ENCODE measurements at places on chromosomes 13 and 19. TPM values are rescaled to one million over a fixed set of nuclear protein-coding genes. Genes with fewer than 3 reads are reported as not detected.

The GPR12 gene
- not detected for total RNA-seq

The KLK12 gene
- total RNA-seq, result not detected

The SLC27A5 gene
- total RNA-seq, result 17.1 TPM

The POU2F2 gene
- total RNA-seq, result 0.69 TPM

The LGALS14 gene
- total RNA-seq, result not detected

The SELENOV gene
- total RNA-seq, result 6.2 TPM

The PRKD2 gene
- total RNA-seq, result 14.9 TPM

The C19orf12 gene
- 27.5 TPM for total RNA-seq

The FAM124A gene
- total RNA-seq, result 22.6 TPM

The PDX1 gene
- total RNA-seq, result not detected

The ITGBL1 gene
- not detected for total RNA-seq

The C19orf67 gene
- total RNA-seq, result not detected

The NXNL1 gene
- total RNA-seq, result not detected

The SOX21 gene
- 94.7 TPM for total RNA-seq

DNA sequence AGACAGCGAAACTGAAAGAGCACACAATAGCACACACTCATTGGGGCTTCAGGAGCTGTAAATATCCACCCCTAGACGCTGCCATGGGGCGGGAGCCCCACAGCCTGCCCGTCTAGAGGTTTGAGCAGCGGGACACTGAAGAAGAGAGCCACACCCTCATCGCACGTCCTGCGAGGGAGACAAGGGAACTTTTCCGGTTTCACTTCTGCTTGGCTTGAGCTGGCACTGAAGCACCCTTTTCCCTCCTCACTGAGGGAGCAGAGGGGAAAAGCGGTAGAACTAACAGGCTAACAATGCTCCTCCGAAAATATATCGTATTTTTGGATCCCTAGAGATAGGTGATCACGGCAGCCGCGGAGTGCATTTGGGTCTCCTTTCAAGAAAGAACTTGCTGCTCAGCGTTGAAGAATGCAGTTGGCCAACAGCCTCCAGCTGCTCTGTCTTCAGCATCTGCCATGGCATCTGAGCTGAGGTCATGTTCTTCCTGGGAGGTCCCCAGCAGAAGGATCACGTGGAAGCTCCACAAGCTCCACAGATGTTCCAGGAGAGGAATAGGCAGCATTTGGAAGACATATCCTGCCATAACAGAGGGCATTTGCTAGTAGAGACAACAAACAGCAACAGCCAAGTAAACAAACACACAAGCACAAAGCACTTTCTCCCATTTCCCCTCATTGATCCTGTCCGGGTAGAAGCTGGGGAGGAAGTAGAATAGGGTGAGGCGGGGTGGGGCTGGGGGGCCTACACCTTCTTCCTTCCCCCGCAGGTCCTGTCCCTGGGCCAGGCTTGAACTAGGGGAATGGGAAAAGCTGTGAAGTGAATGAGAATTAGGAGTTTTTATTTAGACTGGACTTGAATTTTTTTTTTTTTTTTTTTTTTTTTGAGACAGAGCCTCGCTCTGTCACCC lies 44.8 kb upstream of the ALOX5AP start:
- H3K27ac ChIP-seq, result no peak overlapping the region
- DNase-seq, result no peak
- H3K27me3 ChIP-seq, result no peaks in the 10 kb centered on the region
- H3K36me3 ChIP-seq, result no peaks in the 10 kb centered on the region
- no peaks in the 10 kb centered on the region for H3K4me1 ChIP-seq
- no peak overlapping the region for H3K4me3 ChIP-seq

GRCh38 chr19:1104311-1105007 lies 665 bp downstream of the GPX4 start:
- H3K4me3 ChIP-seq, result peak overlapping the region; percentile 94
- DNase-seq, result peak; percentile 92
- H3K27ac ChIP-seq, result peak overlapping the region; percentile 90
- no peaks in the 10 kb centered on the region for H3K27me3 ChIP-seq
- H3K36me3 ChIP-seq, result no peaks in the 10 kb centered on the region

- DNase-seq, result no peak
- peaks cover 6% of the 10 kb centered on the region for H3K36me3 ChIP-seq
- no peaks in the 10 kb centered on the region for H3K4me1 ChIP-seq
- no peak overlapping the region for H3K27ac ChIP-seq
- H3K27me3 ChIP-seq, result no peaks in the 10 kb centered on the region
Measured at GRCh38 chr13:49561062-49561410, 24.3 kb downstream of the RCBTB1 start.

- H3K36me3 ChIP-seq, result peaks cover 3% of the 10 kb centered on the region
- no peak for DNase-seq
- H3K4me1 ChIP-seq, result peaks cover 5% of the 10 kb centered on the region
- no peaks in the 10 kb centered on the region for H3K27me3 ChIP-seq
- H3K27ac ChIP-seq, result no peak overlapping the region
- H3K4me3 ChIP-seq, result no peak overlapping the region
Measured at GRCh38 chr13:99312493-99312883, 5.3 kb upstream of the GPR183 start.

DNA sequence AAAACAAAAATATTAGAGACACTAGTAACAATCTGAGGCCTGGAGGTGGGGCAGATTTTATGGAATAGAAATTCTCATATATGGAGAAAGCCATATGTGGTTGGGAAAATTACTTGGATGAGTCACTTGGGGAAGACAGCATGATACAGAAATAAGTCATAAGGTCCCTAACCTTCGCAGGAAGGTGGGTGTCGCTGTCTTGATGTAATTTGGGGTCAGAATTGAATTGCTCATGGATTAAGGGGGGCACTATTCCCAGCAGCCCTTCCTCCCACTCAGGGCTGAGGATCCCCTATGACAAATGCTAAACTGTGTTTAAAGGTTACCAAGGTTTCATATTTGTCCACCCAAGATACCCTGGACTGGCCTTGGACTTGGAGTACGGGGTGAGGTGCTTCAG lies 5.0 kb downstream of the RDH8 start:
- H3K4me3 ChIP-seq, result no peak overlapping the region
- H3K4me1 ChIP-seq, result no peaks in the 10 kb centered on the region
- no peaks in the 10 kb centered on the region for H3K36me3 ChIP-seq
- H3K27ac ChIP-seq, result no peak overlapping the region

DNA sequence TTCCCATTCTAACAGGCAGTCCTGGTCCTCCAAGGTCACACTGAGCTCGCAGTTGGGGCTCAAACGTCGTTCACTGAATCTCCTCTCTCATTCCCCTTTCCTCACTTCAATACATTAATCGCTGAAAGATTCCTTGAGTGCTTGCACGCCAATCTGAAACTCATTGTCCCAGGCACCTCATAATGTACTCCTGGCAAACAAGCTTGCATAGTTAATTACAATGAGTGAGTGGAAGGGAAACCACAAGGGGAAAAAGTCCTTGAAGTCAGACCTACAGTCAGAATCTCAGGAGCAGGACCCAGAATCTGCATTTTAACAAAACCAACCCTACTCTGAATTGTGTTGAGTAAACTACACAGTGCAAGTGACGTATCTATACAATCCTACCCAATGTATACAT lies 86.9 kb downstream of the CRYL1 start:
- peaks cover 15% of the 10 kb centered on the region for H3K4me1 ChIP-seq
- no peak overlapping the region for H3K27ac ChIP-seq
- no peaks in the 10 kb centered on the region for H3K27me3 ChIP-seq
- no peaks in the 10 kb centered on the region for H3K36me3 ChIP-seq
- no peak for DNase-seq

DNA sequence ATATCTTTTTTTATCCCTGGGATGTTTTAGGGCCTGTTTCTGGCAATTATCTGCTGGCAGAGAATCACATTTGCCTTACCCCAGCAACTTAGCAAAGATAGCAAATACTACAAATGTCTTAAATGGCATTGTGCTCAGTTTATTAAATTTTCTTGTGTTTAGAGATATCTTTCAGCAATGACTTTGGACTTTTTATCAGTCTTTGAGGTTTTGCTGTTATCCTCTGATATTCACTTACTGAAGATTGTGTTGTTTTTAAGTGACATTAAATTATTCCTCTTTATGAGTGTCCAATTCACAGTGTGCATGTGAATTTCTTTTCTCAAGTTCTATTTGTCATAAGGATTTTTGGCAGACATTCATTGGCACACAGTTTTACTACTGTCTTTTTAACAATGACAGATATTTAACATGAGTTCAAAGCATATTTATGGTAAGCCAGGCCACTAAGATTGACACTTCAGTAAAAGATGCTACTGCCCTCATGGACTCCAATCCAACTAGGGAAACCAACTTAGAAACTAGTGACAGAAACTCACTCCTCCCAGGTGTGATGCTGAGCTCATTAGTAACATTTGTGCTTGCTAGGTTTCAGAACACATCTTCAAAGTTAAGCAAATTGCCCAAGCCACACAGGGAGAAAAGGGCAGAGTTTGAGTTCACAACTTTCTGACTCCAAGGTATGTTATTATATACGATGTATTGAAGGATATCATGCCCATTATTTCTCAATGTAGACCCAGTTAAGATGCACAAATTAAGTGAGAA lies 481.9 kb downstream of the GPC6 start:
- H3K27ac ChIP-seq, result no peak overlapping the region
- H3K36me3 ChIP-seq, result no peaks in the 10 kb centered on the region
- no peaks in the 10 kb centered on the region for H3K27me3 ChIP-seq

GRCh38 chr19:31214086-31214485 lies 135.2 kb downstream of the TSHZ3 start:
- H3K27me3 ChIP-seq, result no peaks in the 10 kb centered on the region
- H3K36me3 ChIP-seq, result no peaks in the 10 kb centered on the region
- H3K4me3 ChIP-seq, result no peak overlapping the region

GRCh38 chr13:51760592-51760991 lies 43.4 kb downstream of the DHRS12 start:
- H3K27me3 ChIP-seq, result no peaks in the 10 kb centered on the region
- no peak overlapping the region for H3K4me3 ChIP-seq
- no peaks in the 10 kb centered on the region for H3K4me1 ChIP-seq
- DNase-seq, result no peak
- no peak overlapping the region for H3K27ac ChIP-seq

DNA sequence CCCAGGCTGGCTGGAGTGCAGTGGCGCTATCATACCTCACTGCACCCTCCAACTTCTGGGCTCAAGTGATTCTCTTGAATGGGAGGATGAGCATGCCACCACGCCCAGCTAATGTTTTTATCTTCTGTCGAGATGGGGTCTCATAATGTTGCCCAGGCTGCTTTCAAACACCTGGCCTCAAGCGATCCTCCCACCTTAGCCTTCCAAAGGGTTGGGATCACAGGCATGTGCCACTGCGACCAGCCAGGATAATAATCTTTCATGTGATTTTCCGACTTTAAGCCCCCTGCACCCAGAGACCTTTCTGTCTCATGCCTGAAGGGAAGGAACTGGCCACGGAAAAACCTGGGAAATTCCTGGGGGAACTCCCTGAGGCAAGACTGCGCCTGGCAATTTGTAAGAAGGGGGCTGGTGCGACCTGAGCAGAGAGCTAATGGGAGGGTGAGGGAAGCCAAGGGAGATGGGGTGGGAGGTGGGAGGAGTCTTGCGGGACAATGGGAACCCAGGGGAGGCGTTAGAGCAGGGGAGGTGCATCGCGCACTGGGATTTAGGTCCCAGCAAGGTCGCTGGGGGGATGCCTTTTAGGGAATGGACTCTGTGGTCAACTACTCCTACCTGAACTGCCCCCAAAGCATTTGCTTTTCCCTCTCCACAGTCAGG lies 1.2 kb upstream of the CCDC124 start:
- peaks cover 8% of the 10 kb centered on the region for H3K4me1 ChIP-seq
- no peaks in the 10 kb centered on the region for H3K36me3 ChIP-seq
- DNase-seq, result peak; percentile 86
- H3K27ac ChIP-seq, result no peak overlapping the region
- H3K4me3 ChIP-seq, result peak overlapping the region; percentile 83

- H3K4me1 ChIP-seq, result no peaks in the 10 kb centered on the region
- no peaks in the 10 kb centered on the region for H3K27me3 ChIP-seq
- H3K36me3 ChIP-seq, result no peaks in the 10 kb centered on the region
- no peak for DNase-seq
- H3K4me3 ChIP-seq, result no peak overlapping the region
- no peak overlapping the region for H3K27ac ChIP-seq
Measured at GRCh38 chr13:49097374-49097773, 121.7 kb downstream of the FNDC3A start.

DNA sequence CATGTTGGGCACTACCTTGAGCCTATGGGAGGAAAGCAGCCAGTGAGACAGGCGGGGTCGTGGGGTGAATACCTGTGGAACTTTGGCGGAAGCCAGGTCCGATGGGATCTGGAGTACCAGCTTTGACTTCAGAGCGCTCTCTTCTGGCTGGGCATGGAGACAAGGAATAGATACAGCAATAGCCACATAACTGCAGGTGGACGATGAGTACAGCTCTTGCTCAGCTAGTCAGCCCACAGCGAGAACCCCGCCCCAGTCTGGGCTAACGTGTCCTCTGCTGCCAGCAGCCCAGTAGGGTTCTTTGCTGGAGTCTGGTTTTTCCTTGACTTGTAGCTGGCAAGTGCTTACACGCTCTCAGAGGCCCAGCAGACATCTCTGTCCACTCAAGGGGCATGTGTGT lies 83.4 kb downstream of the SIPA1L3 start:
- H3K4me1 ChIP-seq, result peaks cover 51% of the 10 kb centered on the region
- H3K36me3 ChIP-seq, result no peaks in the 10 kb centered on the region
- H3K27me3 ChIP-seq, result no peaks in the 10 kb centered on the region

GRCh38 chr19:19113040-19113626 lies 25.1 kb downstream of the TMEM161A start:
- H3K27ac ChIP-seq, result no peak overlapping the region
- no peak overlapping the region for H3K4me3 ChIP-seq
- H3K36me3 ChIP-seq, result no peaks in the 10 kb centered on the region
- DNase-seq, result peak; percentile 64
- peaks cover 12% of the 10 kb centered on the region for H3K27me3 ChIP-seq
- H3K4me1 ChIP-seq, result peaks cover 8% of the 10 kb centered on the region

DNA sequence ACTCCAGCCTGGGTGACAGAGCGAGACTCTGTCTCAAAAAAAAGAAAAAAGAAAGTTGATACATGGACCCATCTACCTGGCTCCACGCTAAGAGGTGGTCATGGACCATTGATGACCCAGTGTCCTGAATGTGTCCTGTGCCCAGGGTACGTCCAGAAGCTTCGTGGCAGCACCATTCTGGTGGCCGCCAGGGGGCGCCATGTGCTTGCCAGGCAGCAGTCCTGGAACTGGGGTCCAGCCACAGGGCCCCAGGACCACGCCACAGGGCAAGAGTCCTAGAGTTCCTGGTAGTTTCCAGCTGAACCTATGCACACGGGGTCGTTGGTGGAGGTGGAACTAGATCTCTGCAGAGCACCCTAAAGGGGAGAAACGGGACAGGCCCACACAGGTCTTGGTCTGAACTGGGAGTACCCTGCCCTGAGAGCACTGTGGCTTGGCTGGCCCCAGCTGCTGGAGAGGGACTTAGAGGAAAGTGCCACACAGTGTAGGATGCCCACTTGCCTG lies 19.9 kb upstream of the FBXO27 start:
- peak; percentile 85 for DNase-seq
- H3K36me3 ChIP-seq, result no peaks in the 10 kb centered on the region
- H3K27me3 ChIP-seq, result peaks cover 4% of the 10 kb centered on the region
- no peak overlapping the region for H3K27ac ChIP-seq
- H3K4me1 ChIP-seq, result no peaks in the 10 kb centered on the region
- H3K4me3 ChIP-seq, result no peak overlapping the region

DNA sequence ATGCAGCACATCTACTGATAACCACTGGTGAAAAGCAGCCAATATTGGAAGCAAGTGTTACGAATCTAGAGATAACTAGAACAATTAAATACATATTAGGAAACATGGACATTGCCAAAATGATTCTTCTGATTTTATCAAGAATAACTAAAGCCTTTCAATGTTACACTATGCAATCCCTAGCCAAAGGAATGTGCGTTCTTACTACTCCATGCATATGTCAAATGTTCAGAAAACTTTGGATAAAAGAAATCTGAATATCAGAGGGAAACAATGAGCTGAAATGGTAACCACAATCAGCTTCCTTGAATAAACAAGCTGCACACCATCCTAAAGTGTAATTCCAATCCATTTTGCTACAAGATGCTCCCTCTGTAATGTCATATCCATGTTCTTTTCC lies 951 bp upstream of the POSTN start:
- no peak overlapping the region for H3K4me3 ChIP-seq
- no peak overlapping the region for H3K27ac ChIP-seq
- H3K36me3 ChIP-seq, result no peaks in the 10 kb centered on the region
- no peaks in the 10 kb centered on the region for H3K27me3 ChIP-seq

Data from neural progenitor cell (in vitro differentiated cells).